ENCODE measurements at places on chromosomes 11 and 22. TPM values are rescaled to one million over a fixed set of nuclear protein-coding genes. Genes with fewer than 3 reads are reported as not detected.
A peak's percentile ranks its signal among the peaks of the same experiment; 100 is the strongest.

DNA sequence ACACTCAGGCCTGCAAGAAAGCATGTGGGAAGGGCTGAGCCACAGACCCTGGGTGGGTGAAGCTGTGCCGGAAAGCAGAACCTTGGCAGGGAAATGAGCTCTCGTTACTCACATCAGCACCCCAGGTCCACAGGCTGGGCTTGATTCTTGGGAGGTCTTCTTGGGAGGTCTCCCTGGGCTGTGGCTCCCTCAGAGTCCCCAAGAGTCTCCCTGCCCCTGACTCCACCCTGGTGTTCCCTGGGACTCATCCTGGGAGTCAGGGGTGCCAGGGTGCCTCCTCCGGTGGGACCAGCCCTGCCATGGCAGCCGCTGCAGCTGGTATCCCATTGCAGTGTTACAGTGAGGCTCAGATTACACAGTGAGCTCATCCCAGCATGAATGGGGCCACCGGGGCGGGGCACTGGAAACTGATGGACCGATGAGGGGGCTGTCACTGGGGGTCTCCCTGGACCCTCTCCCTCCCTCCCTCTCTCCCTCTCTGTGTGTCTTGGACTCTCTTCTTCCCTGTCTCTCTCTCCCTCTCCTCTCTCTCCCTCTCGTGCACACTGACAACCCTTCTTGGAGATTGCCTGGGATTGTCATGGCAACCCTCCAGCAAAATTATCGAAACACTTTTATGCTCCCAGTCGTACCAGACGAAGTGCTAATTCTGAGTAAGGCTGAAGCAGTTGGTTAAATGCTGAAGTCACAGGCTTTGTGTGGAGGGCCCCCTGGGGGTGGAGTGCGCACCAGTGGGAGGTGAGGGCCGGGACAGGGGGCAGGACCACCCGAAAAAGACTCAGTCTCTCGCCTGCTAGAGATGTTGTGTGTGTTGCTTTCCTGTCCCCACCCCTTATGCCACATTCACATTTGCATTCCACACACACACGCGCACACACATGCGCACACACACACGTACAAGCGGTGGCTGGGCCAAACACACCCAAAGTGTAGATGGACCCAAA lies 8.6 kb upstream of the C11orf96 start:
- no peak overlapping the region for H3K4me3 ChIP-seq
- H3K27me3 ChIP-seq = no peaks in the 10 kb centered on the region
- peaks cover 41% of the 10 kb centered on the region for H3K4me1 ChIP-seq
- H3K36me3 ChIP-seq = no peaks in the 10 kb centered on the region
- DNase-seq = peak; percentile 84
- H3K27ac ChIP-seq = peak overlapping the region; percentile 58

DNA sequence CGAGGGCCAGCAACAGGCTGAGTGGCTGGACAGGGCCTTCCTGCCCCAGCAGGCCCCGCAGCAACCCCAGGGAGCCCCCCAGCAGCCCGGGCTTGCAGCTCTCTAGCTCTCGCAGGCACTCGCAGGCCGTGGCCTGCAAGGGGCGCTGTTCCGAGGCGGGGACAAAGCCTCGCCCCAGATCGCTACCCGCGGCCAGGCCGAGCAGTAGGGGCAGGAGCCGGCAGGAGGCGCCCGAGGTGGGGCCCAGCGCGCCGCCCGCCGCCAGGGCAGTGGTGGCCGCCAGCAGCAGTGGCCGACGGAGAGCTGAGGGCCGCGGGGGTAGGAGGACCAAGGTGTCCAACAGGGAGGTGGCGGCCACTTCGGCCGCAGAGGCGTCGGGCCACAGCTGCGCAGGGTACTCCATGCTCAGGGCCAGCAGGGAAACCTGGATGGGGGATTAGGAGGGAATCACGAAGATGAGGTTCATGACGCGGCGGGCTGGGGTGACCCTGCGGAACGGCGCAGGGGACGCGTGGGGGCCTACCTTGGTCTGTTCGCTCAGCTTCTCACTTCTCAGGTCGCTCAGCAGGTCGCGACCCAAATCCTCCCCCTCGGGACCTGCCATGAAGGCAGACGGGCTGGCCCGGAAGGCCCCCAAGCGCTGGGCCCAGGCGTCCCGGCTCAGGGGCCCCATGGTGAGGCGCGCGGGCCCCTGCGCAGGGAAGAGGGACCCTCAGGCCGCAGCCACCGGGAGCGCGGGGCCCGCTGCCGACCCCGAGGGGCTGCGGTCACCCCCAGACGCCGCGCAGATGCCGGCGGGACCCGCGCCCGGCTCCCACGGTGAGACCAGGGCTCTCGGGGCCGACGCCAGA lies 632 bp downstream of the AP5B1 start:
- H3K36me3 ChIP-seq = peaks cover 10% of the 10 kb centered on the region
- H3K27me3 ChIP-seq = peaks cover 39% of the 10 kb centered on the region
- DNase-seq = peak; percentile 59
- peaks cover 16% of the 10 kb centered on the region for H3K4me1 ChIP-seq
- H3K27ac ChIP-seq = no peak overlapping the region

DNA sequence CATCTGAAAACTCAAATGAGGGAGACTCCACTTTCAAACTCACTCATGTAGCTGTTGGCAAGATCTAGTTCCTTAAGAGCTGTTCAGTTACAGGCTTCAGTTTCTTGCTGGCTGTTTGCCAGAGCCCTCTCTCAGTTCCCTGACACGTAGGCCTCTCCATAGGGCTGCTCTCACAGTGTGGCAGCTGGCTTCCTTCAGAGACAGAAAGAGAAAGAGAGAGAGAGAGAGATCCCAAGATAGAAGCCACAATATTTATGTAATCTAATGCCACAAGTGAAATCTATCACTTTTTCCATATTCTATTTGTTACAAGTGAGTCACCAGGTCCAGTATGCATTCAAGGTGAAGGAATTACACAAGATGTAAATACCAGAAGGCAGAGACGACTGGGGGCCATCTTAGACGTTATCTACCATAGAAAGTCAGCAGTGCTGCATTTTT lies 168.8 kb downstream of the RCN1 start:
- no peaks in the 10 kb centered on the region for H3K27me3 ChIP-seq
- no peak overlapping the region for H3K27ac ChIP-seq
- H3K4me1 ChIP-seq = no peaks in the 10 kb centered on the region
- no peak overlapping the region for H3K4me3 ChIP-seq

- H3K36me3 ChIP-seq = peaks cover 48% of the 10 kb centered on the region
- peaks cover 42% of the 10 kb centered on the region for H3K4me1 ChIP-seq
- no peak for DNase-seq
- no peaks in the 10 kb centered on the region for H3K27me3 ChIP-seq
- no peak overlapping the region for H3K27ac ChIP-seq
Observed at GRCh38 chr11:47160753-47161133, 15.9 kb downstream of the ARFGAP2 start.

- no peaks in the 10 kb centered on the region for H3K27me3 ChIP-seq
- H3K27ac ChIP-seq = no peak overlapping the region
- H3K36me3 ChIP-seq = no peaks in the 10 kb centered on the region
Observed at GRCh38 chr11:99683933-99684332, 663.2 kb downstream of the CNTN5 start.

- peak overlapping the region; percentile 68 for H3K4me3 ChIP-seq
- H3K27me3 ChIP-seq = peaks cover 34% of the 10 kb centered on the region
- peak overlapping the region; percentile 68 for H3K27ac ChIP-seq
- H3K4me1 ChIP-seq = peaks cover 17% of the 10 kb centered on the region
Observed at GRCh38 chr11:36376888-36377758, 81.0 kb downstream of the PRR5L start.

DNA sequence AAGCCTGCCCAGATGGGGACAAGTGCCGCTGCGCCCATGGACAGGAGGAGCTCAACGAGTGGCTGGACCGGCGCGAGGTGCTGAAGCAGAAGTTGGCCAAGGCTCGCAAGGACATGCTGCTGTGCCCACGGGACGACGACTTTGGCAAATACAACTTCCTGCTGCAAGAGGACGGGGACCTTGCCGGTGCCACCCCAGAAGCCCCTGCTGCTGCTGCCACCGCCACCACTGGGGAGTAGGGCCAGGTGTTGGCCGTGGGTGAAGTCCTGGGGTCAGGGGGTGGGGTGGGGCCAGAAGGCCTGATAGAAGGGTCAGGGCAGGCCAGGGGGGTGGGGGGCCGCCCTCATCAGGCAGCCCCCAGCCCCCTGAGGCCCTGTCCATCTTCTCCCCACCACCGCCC lies 24.6 kb upstream of the TEF start:
- no peak for DNase-seq
- H3K4me1 ChIP-seq = peaks cover 12% of the 10 kb centered on the region
- no peak overlapping the region for H3K27ac ChIP-seq
- H3K27me3 ChIP-seq = no peaks in the 10 kb centered on the region

- H3K4me1 ChIP-seq = no peaks in the 10 kb centered on the region
- peaks cover 56% of the 10 kb centered on the region for H3K36me3 ChIP-seq
- no peak overlapping the region for H3K4me3 ChIP-seq
- no peak for DNase-seq
- no peaks in the 10 kb centered on the region for H3K27me3 ChIP-seq
Observed at GRCh38 chr22:40289991-40290459, 56.3 kb upstream of the ADSL start.

DNA sequence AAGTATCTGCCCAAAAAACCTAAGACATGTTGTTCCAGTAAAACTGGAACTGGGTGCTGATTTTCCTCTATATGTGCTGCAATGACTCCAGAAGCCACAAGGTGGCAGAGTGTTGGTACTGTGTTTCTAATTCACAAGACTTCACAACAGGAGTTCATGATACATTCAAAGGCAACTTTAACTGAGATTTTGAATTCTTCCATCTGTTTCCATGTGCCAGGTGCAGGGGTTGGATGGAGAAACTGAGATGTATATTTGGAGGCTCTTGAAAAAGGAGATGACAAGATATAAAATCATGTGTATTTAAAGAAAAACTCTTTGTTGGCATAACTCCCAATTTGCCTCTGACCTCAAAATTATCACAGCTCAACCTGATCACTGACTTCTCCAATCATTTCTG lies 1098.6 kb upstream of the CCDC90B start:
- DNase-seq = peak; percentile 63
- H3K27ac ChIP-seq = no peak overlapping the region
- H3K4me3 ChIP-seq = no peak overlapping the region
- H3K27me3 ChIP-seq = no peaks in the 10 kb centered on the region
- no peaks in the 10 kb centered on the region for H3K36me3 ChIP-seq

GRCh38 chr11:46363455-46364005 lies 16.3 kb downstream of the DGKZ start:
- H3K27ac ChIP-seq = peak overlapping the region; percentile 98
- H3K4me1 ChIP-seq = peaks cover 76% of the 10 kb centered on the region
- H3K27me3 ChIP-seq = no peaks in the 10 kb centered on the region

DNA sequence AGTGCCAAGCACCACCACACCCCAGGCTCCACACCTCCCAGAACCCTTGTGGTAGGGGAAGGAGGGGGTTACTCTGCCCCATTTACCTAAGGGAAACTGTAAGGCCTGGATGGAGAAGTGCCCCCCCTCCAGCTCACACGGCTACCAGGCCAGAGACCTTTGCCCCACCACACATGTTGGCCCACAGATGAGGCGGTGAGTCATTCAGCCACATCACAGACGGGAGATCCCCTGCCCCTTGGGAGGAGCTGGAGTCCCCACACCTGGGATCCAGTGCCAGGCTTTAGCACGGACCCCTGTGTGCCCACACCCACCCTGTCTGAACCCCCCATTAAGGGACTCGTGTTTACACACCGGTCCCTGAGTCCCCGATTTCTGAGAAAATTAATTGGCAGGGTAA lies 24.9 kb downstream of the CDKN1C start:
- peaks cover 21% of the 10 kb centered on the region for H3K4me1 ChIP-seq
- no peaks in the 10 kb centered on the region for H3K36me3 ChIP-seq
- no peak overlapping the region for H3K4me3 ChIP-seq
- no peak for DNase-seq

DNA sequence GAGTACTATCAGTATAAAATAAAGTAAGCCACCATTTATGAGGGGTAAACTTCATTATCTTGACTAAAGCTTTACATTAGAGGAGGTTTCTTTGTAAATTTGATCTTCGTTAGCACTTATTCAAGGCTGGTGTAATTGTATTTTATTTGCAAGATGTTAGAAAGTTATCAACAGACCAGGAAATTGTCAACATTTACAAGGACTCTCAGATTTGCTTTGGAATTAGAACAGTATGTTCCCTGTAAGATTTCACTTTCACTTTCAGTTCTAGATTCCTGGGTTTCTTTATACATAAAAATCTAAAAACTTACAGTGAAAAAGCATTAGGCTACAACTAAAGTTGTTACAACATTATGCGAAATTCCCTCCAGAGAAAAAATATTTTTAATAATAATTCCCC lies 4.6 kb upstream of the BIRC3 start:
- peaks cover 7% of the 10 kb centered on the region for H3K4me1 ChIP-seq
- peak; percentile 57 for DNase-seq
- no peaks in the 10 kb centered on the region for H3K36me3 ChIP-seq
- H3K4me3 ChIP-seq = no peak overlapping the region

The SLC22A25 gene
- 0.04 TPM for total RNA-seq

The LRRC56 gene
- 2.0 TPM for total RNA-seq

The APOBEC3B gene
- total RNA-seq = 1.7 TPM
